ENCODE measurements at places on chromosomes 1 and 21.

GRCh38 chr21:16377857-16378256, 648.1 kb downstream of the USP25 start:
- DNase-seq, result no peak

GRCh38 chr21:34885125-34885524, 164.0 kb downstream of the RUNX1 start:
- no peak for DNase-seq

DNA sequence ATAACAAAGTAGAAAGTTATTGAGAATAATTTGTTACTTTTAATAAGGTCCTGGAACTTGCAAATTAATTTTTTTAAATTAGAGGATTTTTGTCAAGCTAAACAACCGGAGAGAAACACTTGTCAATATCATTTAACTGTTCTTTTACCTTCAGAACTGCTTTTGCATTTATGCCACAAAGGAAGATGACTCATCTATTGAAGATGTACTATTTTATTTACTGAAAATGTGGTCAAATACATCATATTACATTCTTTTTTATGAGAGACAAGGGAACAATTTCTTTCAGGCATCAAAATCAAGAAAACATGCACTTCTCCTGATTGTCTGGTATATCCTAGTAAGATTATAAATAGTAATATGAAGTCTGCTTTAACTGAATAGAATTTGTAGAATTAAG, 558.2 kb upstream of the PRMT6 start:
- no peak for DNase-seq

- no peak for DNase-seq
Measured at GRCh38 chr1:119933397-119933796, 37.1 kb upstream of the ADAM30 start.

DNA sequence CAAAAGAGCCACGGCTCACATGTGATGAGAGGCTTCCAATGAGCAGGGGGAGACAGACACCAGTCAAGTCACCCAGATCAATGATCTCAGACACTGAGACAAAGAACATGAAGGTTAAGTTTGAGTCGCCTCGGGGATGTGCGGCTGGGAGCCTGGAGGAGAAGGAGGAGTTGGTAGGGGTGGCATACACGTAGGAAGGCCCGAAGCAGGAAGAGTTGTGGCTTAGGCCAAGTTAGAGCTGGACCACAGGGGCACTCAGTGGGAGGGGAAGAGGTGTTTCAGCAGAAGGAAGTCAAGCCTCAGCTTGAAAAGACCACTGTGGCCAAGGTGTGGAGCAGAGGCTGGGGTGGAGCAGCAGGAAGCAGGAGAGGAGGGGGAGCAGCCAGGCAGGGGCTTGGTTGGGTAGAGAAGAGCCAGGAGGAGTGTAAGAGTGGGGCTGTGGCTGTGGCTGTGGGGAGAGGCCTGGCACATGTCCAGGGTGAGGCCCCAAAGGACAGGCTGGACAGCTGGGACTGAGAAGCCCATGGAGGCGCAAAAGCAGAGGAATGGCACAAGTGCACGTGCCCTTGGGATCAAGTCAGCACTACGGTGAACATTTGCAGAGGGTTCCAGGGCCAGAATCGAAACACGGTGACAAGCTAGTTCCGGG, 27.6 kb downstream of the CTNNBIP1 start:
- peak; percentile 21 for DNase-seq

GRCh38 chr1:25566176-25566729, 22.8 kb downstream of the LDLRAP1 start:
- DNase-seq, result no peak

DNA sequence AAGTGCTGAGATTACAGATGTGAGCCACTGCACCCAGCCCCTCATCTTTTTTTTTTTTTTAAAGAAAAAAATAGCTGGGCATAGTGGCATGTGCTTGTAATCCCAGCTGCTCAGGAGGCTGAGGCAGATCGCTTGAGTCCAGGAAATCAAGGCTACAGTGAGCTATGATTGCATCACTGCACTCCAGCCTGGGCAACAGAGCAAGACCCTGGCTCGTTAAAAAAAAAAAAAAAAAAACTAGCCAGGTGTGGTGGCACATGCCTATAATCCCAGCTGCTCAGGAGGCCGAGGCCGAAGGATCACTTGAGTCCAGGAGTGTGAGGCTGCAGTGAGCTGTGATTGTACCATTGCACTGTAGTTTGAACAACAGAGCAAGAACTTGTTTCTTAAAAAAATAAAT, 13.8 kb downstream of the SZRD1 start:
- DNase-seq, result no peak

All from CD4-positive, alpha-beta T cell treated with Interleukin-10 for 1 hour (primary cell).